ENCODE measurements at places on chromosomes 5 and 9. TPM values are rescaled to one million over a fixed set of nuclear protein-coding genes. Genes with fewer than 3 reads are reported as not detected.

DNA sequence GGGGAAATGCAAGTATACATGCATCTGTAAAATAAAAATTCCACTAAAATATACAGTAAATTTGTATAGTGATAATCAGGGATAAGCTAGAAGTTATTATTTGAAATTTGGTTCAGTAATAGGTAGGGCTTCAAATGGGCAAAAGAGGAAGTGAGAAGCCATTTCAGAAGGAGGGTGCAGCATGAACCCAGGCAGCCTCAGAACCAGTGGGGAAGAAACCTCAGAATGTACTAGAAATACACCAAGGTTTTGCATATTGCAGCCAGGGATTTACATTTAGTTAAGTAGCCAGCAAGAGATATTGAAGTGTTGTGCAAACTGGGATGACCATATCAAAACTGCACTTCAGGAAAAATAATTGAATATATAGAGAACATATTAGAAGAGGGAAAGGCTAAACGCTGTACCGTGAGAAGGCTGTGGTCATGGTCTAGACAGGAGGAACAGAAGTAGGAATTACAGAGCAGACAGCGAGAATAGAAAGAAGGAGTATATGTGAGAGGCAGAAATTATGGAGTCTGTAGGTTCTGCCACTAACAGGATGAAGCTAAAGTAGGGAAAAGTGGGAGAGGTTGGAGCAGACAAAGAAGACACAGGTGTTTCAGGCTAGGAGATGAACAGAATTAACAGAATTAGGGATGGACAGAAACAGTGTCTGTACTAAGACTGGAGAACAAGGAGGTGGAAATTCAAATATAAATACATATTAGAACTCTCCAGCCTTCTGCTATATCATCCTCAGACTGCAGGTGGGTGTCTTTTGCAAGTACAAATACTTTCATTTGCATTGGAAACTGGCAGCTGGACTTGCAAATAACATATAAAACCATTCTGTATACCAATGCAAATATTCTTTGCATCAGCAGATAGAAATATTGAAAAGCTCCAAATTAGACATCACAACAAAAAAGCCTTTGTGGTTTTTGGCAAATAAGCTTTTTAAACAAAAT lies 335.6 kb downstream of the ZNF608 start:
- DNase-seq: no peak

DNA sequence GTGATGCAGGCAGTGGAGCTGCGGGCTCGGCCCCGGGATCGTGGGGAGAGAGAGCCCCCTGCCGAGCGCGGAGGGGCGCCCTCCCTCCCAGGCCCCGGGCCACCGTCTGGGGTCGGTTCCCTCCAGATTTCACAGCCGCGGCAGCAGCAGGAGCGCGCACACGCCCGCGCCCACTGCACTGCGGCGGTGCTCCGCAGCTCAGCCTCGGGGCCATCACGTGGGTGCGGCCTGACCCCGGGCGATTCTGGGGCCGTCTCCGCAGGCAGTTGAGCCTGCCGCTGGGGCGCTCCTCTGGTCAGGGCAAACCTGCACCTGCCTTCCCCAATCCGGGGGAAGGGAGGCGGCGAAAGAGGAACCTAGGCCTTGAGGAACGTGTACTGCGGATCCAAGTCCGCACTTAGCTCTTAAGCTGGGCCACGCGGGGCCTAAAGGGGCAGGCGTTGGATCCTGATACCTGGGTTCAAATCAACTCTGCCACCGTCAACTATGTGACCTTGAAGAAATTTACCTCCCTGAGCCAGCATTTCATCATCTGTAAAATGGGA lies 9.4 kb upstream of the DELE1 start:
- peak; percentile 50 for DNase-seq

- DNase-seq: no peak
Observed at GRCh38 chr5:6774721-6775204, 61.5 kb downstream of the TENT4A start.

DNA sequence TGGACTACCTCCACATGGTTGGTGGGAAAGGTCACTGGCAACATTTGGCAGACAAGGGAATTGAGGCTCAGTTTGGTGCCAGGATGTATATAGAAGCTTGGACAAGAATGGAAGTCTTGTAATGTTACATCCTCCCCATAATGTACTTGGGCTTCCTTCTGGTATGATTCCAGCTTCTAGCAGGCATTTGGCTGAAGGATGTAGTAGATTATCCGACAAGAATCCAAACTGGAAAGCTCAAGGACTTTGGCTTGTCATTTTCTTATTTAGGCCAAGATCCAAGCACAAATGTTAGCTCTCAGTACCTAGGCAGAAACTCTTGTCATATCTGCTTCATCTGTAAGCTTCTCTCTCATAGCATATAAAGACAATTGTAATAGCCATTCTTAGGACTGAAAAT lies 209.1 kb downstream of the MAPKAP1 start:
- no peak for DNase-seq

- no peak for DNase-seq
Observed at GRCh38 chr5:15927710-15928380, 251.7 kb downstream of the MARCHF11 start.

- DNase-seq: no peak
Observed at GRCh38 chr5:56095579-56096102, 100.9 kb upstream of the IL6ST start.

GRCh38 chr5:119292701-119293515 lies 62.9 kb upstream of the TNFAIP8 start:
- DNase-seq: no peak

- no peak for DNase-seq
Observed at GRCh38 chr5:68746220-68746619, 347.6 kb upstream of the SLC30A5 start.

- no peak for DNase-seq
Observed at GRCh38 chr9:37918665-37919170, 14.8 kb upstream of the SLC25A51 start.

GRCh38 chr5:58317808-58318207 lies 142.1 kb downstream of the PLK2 start:
- DNase-seq: no peak

DNA sequence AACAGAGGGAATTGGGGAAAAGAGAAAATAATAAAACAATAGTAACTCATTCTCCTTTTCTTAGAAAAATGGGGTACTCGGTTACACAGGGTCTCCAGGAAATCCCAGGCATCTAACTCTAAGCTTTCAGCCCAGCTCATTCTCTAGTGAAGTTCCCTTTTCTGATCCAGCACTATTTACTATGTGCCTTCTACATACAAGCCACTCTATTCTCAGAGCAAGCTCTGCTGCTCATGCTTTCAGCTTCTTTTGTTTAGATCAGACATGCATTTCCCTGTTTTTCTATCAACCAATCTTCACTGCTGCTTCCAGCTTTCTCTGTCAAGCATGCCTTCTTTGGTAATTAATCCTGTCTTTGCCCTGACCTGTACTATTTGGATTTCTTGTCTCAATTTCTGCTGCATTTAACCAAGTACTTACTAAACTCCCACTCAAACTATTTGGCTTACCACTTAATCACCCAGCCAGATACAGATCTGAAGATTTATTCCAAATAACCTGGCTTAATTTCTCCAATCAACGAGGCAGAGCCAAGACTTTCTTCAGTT lies 25.3 kb downstream of the OSMR start:
- no peak for DNase-seq

DNA sequence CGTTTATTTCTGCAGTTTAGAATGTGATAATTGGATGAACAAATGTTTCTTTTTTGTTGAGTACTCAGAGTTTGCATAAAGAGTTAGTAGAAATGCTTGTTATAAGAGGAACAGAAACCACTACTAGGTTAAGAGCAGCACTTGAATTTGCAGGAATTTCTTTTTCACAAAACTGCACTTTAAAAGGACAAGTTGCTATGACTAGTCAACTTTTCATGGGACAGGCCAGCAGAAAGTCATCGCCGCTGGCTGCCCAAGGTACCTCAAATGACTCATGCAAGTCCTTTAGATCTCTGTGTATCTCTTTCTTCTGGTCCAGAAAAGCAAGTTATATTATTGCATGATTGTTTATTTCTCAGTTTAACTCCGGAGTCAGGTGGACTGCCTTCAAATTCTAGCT lies 97.3 kb upstream of the HMHB1 start:
- no peak for DNase-seq

- DNase-seq: no peak
Observed at GRCh38 chr5:6675784-6676491, 37.3 kb upstream of the TENT4A start.

DNA sequence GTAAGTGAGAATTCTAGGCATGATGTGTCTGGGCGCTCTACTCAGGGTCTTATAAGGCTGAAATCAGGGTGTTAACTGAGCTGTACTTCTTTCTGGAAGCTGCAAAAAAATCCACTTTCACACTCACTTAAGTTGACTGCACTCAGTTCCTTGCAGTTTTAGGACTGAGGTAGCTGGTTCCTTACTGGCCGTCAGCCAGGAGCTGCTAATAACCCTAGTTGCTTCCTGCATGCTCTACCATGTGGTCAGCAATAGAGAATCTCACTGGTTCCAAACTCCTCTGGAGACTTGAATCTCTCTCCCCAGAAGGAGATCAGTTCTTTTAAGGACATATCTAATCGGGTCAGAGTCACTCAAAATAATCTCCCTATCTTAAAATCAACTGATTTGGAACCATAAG lies 911.2 kb downstream of the EFNA5 start:
- DNase-seq: no peak

- DNase-seq: no peak
Observed at GRCh38 chr9:121750715-121751623, 99.5 kb downstream of the DAB2IP start.

Gene PPP2R2B
- total RNA-seq: 25.9 TPM

Gene MARCOL
- total RNA-seq: not detected
